Neuronal stem cell (in vitro differentiated cells): ENCODE measurements at places on chromosomes 2 and 18.

- DNase-seq: no peak
- H3K4me3 ChIP-seq: no peak overlapping the region
- H3K4me1 ChIP-seq: no peaks in the 10 kb centered on the region
- H3K36me3 ChIP-seq: no peaks in the 10 kb centered on the region
Observed at GRCh38 chr2:224861266-224861665, 145.1 kb upstream of the CCDC195 start.

DNA sequence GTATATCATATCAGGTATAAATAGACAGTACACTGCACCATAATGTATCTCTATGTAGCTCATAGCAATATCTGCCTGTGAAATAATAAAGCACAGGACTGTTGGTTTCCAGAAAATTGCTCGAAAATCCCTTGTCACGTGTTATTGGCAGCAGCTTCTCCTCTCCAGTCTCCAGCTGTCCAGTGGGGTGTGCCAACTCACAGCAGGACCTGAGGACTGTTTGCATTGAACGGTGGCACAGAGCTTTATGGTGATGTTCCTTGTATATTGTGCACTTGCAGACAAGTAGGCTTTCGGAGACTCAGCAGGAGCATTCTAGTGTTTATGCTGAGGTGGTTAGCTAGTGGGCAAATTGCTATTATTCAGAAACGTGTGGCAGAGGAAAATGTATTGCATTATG is 182.2 kb upstream of the ATP5MC3 start:
- DNase-seq: no peak
- no peak overlapping the region for H3K4me3 ChIP-seq
- peaks cover 38% of the 10 kb centered on the region for H3K27me3 ChIP-seq
- H3K36me3 ChIP-seq: no peaks in the 10 kb centered on the region
- H3K27ac ChIP-seq: no peak overlapping the region

DNA sequence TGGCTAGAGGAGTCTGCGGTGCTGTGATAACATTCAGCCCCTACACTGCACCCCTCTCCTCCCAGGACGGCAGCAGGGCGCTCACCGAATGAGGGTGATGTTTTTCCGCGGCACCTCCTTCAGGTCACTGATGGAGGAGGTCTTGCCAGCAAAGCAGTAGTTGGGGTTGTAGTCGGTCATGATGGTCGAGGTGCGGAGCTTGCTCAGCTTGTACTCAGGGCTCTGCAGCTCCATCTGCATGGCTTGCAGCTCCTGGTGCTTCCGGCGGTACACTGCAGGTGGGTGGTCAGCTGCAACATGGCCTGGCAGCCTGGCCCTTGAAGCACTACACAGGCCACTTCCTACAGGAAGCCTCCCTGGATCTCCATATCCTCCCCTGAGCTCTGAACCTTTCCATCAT is 108.0 kb downstream of the CLIP4 start:
- H3K36me3 ChIP-seq: no peaks in the 10 kb centered on the region
- H3K27ac ChIP-seq: no peak overlapping the region
- no peaks in the 10 kb centered on the region for H3K27me3 ChIP-seq
- H3K4me1 ChIP-seq: no peaks in the 10 kb centered on the region

- H3K27ac ChIP-seq: no peak overlapping the region
- no peaks in the 10 kb centered on the region for H3K27me3 ChIP-seq
- no peaks in the 10 kb centered on the region for H3K4me1 ChIP-seq
- no peak for DNase-seq
- no peak overlapping the region for H3K4me3 ChIP-seq
- H3K36me3 ChIP-seq: no peaks in the 10 kb centered on the region
Observed at GRCh38 chr2:23034996-23035395, 350.0 kb upstream of the KLHL29 start.

- H3K27ac ChIP-seq: no peak overlapping the region
- no peaks in the 10 kb centered on the region for H3K4me1 ChIP-seq
- H3K4me3 ChIP-seq: no peak overlapping the region
- no peaks in the 10 kb centered on the region for H3K36me3 ChIP-seq
- DNase-seq: no peak
Observed at GRCh38 chr2:128505575-128506526, 187.2 kb upstream of the HS6ST1 start.

GRCh38 chr2:108351889-108352288 is 25.9 kb upstream of the SULT1C4 start:
- H3K4me1 ChIP-seq: no peaks in the 10 kb centered on the region
- DNase-seq: no peak
- no peak overlapping the region for H3K27ac ChIP-seq
- H3K27me3 ChIP-seq: no peaks in the 10 kb centered on the region
- H3K4me3 ChIP-seq: no peak overlapping the region

DNA sequence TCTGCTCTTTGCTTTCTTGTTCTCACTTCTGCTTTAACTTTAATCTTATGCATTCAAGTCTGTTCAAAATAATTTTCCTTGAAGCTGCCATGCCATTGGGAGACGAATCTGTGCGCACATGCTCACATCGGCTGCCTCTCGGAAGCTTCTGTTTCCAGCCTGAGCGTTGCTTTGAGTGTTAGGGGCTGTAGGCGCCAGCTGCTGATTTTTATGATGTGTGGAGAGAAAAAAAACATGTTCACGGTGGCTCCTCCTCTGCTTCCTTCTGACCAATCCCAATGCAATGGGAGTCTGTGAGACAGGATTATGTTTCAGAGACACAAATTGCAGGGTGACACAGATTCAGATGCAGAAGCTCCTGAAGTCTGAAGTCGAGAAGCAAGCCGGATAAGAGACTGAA is at the start of gene MC4R:
Gene MC4R, minus strand, starts transcription at position 180 of the 400 bp plus-strand sequence. CDS start 426 bp downstream, outside the sequence.
- H3K4me3 ChIP-seq: no peak within 1 kb of the TSS
- no peaks in the 10 kb centered on the region for H3K36me3 ChIP-seq
- no peak within 1 kb of the TSS for H3K27ac ChIP-seq
- H3K27me3 ChIP-seq: no peaks in the 10 kb centered on the region

GRCh38 chr2:40451918-40452605 is at the start of gene SLC8A1:
Gene SLC8A1 (minus strand): TSS chr2:40452090.
- peak within 1 kb of the TSS; percentile 81 for H3K4me3 ChIP-seq
- peak; percentile 51 for DNase-seq
- H3K27me3 ChIP-seq: peaks cover 13% of the 10 kb centered on the region
- H3K27ac ChIP-seq: no peak within 1 kb of the TSS
- H3K36me3 ChIP-seq: no peaks in the 10 kb centered on the region
- H3K4me1 ChIP-seq: peaks cover 9% of the 10 kb centered on the region

DNA sequence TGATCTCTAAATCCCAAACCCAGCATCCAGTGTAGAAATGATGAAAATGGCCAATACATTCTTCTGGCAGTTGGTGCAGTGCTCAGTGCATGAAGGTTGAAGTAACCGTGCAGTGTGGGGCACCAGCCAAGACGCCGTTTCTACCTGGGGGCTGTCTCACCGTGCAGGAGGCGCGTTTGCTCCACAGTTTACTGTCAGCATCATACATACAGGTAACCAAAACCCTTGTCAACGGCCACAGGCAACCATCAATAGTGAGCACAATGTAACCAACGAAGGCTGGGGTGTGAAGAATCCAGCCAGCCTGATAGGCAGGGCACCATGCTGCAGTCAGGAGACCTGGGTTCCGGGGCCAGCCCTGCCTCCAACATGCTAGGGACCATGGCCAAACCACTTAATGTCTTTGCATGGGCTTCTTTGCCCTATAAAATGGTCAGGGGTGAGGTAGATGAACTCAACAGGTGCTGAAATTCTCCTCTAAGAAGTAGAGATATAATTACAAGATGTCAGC is 127.5 kb upstream of the ID2 start:
- no peaks in the 10 kb centered on the region for H3K36me3 ChIP-seq
- H3K27ac ChIP-seq: no peak overlapping the region
- DNase-seq: no peak
- no peaks in the 10 kb centered on the region for H3K27me3 ChIP-seq

DNA sequence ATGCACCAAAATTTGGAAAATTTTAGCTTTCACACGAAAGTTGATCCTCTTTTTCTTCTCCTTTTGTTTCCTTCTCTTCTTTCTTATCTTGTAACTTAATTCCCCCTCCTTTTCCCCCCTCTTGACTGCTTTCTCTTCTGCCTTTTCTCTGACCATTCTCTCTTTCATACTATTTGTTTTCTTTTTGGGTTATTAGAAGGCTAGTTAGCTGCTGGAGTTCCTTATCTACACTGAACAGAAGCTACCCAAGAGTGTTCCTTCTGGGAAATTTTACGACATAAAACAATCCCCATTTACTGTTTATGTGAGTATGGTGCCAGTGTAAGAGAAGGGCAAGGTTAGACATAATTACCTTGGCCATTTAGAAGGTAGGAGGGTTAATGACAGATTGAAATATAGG is 218.4 kb upstream of the DTNA start:
- no peaks in the 10 kb centered on the region for H3K4me1 ChIP-seq
- DNase-seq: no peak
- no peak overlapping the region for H3K27ac ChIP-seq
- H3K4me3 ChIP-seq: no peak overlapping the region

DNA sequence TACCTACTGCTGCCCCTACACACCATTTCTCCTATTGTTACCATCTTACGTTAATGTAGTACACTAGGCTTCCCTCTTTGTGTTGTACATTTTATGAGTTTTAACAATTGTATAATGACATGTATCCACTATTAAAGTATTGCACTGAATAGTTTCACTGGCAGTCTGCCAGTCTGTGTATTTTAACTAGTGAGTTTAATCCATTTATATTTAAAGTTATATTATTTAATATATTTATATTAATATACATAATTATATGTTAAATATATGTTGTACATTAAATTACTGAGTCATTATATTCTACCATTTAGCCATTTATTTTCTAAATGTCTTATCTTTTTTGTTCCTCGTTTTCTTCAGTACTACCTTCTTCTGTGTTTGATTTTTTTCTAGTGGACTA is 44.8 kb upstream of the PHLPP1 start:
- no peaks in the 10 kb centered on the region for H3K27me3 ChIP-seq
- no peak overlapping the region for H3K4me3 ChIP-seq
- no peak for DNase-seq

DNA sequence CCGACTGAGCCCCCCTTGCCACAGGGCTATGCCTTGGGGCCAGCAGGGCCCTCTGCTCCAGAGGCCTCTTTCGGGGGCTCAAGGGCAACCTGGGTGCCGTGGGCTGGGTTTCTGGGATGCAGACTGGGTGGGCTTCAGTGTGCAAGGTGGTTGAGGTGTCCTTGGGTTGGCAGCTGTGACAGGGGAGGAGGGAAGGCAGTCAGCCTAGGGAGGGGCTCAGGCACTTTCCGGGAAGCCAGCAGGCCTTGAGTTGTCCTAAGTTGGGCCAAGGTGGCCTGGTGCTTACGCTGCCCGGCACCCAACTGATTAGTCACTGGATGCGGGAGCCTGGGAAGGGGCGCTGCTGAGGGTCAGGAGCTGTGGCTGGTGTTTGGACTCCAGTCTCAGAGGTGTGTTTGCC is 199.5 kb downstream of the TWIST2 start:
- no peak for DNase-seq
- H3K27ac ChIP-seq: no peak overlapping the region

GRCh38 chr2:70143314-70144150 is 47.3 kb downstream of the C2orf42 start:
- H3K4me1 ChIP-seq: peaks cover 20% of the 10 kb centered on the region
- peak overlapping the region; percentile 59 for H3K4me3 ChIP-seq
- no peaks in the 10 kb centered on the region for H3K27me3 ChIP-seq
- DNase-seq: no peak
- no peaks in the 10 kb centered on the region for H3K36me3 ChIP-seq

DNA sequence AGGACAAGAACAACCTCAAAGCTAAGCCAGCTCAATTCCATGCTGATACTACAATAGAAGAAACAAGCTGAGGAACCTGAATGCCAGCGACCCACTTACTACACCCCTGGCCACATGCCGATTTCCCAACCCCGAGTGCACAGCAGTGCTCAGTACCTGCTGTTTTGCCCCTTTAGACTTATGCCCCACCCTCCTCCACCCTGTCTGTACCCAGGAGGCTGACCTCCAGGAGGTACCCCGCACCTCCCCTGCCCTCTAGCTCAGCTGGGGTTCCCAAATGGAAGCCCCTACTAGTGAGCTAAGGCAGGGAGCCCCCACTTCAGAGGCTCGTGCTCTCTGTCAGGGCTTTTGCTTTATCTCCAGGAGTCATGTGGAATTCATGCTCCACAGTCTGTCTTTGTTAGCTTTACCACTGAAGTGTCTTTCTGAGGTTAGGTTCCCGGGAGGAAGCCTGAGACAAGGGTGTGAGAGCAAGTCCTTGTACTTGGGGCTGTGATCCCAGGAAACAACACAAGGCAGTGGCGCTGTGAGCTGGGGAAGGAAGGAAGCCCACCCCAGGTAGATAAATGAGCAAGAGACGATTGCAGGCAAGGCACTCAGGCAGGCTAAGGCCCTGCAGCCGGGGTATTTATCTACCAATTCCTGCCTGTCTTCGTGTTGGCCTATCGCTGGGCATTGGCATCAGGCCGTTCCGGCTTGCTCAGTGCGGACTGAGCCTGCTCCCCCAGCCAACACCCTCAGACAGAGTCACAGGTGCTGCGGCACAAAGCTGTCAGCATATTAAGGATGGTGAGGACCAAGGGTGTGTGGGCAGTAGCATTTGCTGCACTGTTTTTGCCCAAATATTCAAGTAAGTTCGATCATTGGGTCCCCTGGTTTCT is 220.5 kb downstream of the CYP26B1 start:
- H3K27me3 ChIP-seq: peaks cover 3% of the 10 kb centered on the region
- DNase-seq: no peak
- H3K4me3 ChIP-seq: no peak overlapping the region
- H3K27ac ChIP-seq: no peak overlapping the region
- no peaks in the 10 kb centered on the region for H3K36me3 ChIP-seq

DNA sequence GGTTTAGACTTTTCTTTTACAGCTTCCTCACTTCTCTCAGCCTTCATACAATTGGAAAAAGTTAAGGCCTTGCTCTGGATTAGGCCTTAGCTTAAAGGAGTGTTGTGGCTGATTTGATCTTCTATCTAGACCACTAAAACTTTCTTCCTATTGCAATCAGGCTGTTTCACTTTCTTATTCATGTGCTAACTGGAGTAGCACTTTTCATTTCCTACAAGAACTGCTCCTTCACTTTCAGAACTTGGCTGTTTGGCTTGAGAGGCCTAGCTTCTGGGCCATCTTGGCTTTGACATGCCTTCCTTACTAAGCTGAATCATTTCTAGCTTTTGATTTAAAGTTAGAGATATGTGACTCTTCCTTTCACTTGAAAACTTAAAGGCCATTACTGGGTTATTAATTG is 114.3 kb downstream of the ARHGEF4 start:
- H3K27ac ChIP-seq: no peak overlapping the region
- H3K27me3 ChIP-seq: no peaks in the 10 kb centered on the region
- H3K4me1 ChIP-seq: no peaks in the 10 kb centered on the region
- H3K4me3 ChIP-seq: no peak overlapping the region
- no peak for DNase-seq

GRCh38 chr2:172234716-172235691 is 132.3 kb upstream of the DLX2 start:
- DNase-seq: peak; percentile 43
- no peaks in the 10 kb centered on the region for H3K36me3 ChIP-seq
- peak overlapping the region; percentile 40 for H3K4me3 ChIP-seq
- H3K27ac ChIP-seq: no peak overlapping the region
